ENCODE measurements at places on chromosomes 6 and 20. TPM values are rescaled to one million over a fixed set of nuclear protein-coding genes. Genes with fewer than 3 reads are reported as not detected.

DNA sequence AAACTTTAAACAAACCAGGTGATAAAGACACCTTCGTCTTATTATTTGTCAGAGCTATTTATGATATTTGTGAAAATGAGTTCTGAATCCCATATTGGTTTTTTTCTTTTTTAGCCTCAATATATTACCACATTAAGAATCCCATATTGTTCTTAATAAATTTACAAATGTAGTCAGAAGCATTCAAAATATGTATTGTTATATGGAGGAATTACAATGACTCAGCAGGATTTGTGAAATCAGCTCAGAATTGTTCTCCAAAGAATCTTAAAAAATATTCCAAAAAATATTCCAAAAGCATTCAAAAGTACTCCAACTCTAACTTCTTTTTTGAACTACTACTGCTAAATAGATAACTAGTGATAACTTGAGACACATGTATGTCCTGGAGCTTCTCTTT is 6.5 kb upstream of the ZNF343 start:
- no peak for DNase-seq

DNA sequence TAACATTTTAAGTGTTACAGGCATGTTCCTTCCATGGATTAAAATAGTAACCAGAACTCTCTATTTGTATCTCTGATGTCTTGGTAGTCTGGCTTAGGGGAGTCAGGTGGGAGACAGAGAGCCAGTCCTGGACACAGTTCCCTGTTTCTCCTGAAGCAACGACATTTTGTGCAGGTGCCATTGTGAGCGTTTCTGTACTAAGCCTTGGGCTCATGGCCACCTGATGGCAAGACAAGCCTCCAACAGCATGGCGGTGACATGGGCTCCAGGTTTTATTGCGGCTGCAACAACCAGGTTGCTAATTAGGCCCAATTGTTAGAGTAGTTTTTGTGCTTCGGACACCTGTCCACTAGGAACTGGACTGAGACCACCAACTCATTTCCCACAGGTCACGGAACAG is 105.3 kb downstream of the PRDM13 start:
- no peak for DNase-seq

DNA sequence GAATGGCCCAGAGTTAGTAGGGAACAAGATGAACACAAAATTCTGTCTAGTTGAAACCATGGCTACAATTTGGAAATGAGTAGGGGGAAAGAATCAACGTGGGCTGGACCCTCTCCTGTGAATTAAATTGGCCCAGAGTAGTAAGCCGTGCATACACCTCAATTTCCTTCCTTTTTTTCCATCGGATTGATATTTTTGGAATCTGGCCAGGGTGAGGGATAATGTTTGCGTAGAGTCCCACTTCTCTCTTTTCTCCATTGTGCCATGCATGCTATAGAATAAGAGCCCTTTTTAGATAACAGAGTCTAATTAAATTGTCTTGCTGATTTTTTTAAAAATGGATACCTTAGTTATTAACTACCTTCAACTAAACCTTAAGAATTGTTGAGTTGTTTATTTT is 35.2 kb downstream of the XRN2 start:
- no peak for DNase-seq

The TRAPPC3L gene
- 0.40 TPM for total RNA-seq

GRCh38 chr6:118396969-118397368 is 151.1 kb upstream of the PLN start:
- no peak for DNase-seq

DNA sequence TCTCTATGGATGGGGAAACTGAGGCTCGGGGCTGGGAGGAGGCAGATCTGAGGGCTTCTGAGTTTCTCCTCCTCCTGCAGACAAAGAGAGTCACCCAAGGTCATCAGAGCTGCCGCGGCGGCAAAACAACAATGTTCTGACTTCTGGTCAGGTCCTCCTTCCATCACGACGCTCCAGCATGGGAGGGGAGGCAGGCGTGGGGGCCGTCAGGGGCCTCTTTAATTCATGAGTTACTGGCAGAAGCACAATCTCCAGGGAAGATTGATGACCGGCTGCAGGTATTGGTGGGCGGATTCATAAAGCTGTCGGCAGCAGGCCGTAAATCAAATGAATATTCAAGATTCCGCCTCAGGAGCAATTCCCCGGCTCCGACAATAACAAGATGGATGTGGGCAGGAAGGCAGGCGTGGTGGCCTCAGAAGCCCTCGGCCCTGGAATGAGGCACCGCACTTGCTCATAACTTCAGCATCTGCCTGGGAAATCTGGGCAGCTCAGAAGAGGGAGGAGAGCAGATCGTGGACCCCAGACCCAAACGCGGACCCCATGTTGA is 19.1 kb downstream of the PCK1 start:
- no peak for DNase-seq

DNA sequence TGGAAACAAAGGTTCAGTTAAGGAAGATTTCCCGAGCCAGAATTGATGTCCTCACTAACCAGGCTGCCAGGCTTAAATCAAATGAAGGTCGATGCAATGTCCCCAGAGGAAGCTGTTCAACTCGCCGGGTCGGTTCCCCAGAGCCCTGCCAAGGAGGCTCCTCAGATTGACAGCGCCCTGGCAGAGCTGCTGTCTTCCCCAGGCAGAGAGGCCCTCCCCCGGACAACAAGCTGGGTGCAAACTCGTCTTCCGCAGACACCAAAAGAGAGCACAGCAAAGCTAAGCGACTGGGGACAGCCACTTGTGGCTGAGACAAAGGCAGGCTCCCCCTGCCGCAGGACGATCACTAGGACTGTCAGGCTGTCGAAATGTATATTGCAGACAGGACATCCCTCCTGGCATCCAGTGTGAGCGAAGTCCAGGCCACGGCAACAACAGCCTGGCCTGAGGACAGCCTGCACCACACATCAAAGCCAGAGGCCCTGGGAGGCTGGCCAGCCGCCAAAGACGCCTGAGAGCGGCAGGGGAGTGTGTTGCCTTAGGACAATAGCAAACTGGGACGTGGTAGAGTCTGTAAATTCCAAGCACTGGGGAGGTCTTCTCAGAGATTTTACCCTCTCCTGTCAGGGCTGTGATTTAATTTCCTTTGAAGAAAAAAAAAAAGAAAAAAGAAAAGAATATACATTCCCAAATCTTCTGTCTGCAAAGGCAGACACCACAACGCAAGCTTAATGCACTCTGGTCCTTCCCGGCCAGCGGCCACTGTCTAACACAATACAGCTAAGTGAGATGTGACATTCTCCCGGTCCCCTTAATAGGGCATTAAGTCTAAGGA is 99.1 kb downstream of the HIVEP2 start:
- peak; percentile 96 for DNase-seq

GRCh38 chr20:5265662-5265985 is 51.1 kb downstream of the PROKR2 start:
- DNase-seq = no peak

GRCh38 chr20:40690836-40691565 is 2.0 kb upstream of the MAFB start:
- DNase-seq = no peak

The CLVS2 gene
- 0.12 TPM for total RNA-seq

The CDC5L gene
- 20.1 TPM for total RNA-seq
